ENCODE measurements at places on chromosomes 6 and 20.
A peak's percentile ranks its signal among the peaks of the same experiment; 100 is the strongest.

- no peak for DNase-seq
These were observed 106.4 kb downstream of the SOD2 start for GRCh38 chr6:159586684-159587083.

DNA sequence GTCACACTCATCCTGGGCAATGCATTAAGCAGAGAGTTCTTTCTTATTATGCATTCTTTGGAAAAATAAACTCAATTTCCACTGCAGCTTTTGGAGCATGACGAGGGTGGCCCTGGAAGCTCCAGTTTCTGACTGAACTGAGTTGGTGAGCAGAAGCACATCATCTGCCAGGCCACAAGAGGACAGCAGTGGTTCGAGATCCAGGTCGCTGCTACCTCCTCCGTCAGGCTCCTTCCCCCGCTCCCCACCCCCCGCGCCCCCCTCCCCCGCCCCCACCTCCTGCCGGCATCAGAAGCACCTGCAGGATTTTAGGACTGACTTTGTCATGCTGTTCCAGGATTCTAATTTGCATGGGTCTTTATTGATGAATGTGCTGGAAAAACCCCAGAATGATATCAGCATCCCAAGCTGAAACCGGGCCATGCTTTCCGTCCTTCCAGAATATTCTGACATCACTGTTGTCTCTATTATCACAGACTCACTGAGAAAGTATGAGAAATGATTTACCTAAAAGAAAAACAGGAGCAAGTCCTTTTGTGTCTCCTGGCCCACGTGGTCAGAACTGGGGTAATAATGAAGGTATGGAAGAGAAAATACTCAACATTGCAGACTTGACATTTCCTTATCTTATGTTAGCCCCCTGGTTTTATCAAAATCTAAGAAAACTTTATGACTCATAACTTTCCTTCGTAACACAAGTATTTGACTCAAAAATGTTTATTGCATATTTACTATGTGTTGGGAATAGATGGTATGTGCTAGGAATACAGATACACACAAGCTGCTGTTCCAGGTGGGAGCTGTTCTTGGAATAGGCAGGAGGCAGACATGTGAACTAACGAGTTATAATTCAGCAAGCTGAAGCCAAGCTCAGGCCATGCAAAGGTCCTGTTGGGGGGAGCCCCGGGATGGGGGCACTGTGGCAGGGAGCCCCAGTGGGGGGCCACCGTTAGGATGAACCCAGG, 220.2 kb upstream of the EXOC2 start:
- DNase-seq, result no peak

GRCh38 chr6:38831865-38832264, 116.8 kb downstream of the DNAH8 start:
- no peak for DNase-seq

DNA sequence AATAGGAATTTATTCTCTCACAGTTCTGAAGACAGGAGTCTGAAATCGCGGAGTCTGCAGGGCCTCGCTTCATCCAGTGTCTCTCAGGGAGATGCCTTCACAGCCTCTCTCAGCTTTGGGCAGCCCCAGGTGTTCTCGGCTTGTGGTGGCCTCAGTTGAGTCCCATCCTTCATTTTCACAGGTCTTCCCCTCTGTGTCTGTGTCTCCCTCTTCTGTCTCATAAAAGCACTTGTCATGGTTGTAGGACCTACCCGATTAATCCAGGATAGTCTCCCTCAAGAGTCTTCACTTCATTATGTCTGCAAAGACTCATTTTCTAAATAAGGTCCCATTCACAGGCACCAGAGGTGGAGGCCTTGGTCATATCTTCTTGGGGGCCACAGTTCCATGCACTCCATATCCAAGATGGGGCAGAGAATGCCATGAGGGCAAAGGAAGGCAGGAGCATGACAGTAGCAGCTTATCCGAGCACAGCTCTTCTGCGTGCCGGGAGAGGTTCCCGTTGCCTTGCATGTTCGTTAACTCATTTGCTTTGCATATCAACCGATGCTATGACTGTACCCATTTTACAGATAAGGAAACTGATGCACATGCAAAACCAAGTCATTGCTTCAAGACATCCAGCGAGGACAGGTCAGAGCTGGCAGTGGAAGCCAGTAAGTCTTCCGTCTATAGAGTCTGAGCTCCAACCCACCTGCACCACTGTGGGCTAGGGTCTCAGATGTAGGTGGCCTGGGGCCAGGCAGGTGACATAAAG, 363.8 kb upstream of the SULF2 start:
- DNase-seq, result peak; percentile 7

DNA sequence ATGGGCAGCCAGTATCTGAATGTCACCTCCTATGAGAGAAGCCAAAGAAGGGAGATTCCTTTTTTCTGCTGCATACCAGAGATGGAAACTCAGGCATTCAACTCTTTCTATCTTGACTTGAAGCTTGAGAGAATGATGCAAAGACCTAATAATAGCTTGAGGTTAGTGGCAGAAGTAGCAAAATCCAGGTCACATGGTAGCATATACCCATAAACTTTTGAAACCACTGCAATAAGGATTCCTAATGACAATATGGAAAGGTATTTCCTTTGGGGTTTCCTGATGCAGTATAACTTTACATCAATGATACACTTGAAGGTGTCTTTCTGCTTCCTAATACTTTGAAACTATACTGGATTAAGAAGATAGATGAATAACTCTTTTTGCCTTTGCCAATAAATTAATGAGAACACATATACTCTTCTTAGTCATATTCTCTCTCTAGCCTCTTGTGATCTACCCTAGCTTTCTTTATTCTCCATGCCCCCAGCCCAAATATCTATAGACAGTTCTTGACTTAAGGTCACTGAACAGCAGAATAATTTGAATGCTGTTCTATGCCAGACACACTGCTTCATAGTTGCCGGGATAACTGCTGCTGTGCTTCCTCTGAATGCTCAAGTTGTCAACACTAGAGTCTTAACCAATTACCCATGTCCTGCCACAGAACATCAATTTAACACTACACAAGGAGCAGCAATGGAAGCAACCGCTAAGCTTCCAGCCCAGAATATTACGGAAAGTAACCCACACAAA, 155.5 kb upstream of the SIM1 start:
- no peak for DNase-seq

DNA sequence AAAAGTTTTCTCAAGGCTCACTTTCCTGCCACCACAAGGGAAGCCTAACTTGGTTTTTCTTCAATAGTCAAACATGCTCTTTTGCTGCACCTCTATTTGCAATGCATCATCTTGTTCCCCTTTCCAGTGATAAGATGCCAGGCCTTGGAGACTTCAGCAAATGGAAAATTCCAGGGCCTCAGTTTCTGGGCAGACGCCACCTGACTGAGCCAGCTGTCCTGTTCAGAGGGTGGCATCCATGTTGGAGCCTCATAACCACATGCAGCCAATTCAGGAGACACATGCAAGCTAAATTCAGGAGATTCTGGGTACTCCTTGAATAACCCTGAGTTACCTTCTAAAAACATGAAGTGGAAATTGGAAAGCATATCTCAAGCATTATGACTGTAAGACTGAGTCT, 285.6 kb upstream of the RNF24 start:
- DNase-seq, result no peak

DNA sequence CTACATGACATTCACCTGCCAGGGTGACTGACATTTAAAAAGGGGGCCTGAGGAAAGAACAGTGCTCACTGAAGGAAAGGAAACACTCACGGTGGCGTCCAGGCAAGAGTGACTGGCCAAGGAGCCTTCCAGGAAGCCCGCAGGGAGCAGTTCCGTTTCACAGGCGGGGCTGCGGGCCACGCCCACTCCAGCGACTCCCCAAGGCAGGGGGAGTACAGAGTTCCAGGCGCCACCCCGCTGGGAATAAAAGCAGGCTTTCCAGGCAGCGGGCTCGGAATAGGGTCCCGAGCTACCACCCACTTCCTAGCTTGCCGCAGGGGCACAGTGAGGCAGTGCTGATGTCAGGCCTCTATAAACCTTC, 34.2 kb downstream of the PKIG start:
- no peak for DNase-seq

GRCh38 chr20:53738945-53739798, 145.5 kb upstream of the ZNF217 start:
- DNase-seq, result peak; percentile 43

GRCh38 chr6:24743265-24743943, 24.4 kb upstream of the C6orf62 start:
- no peak for DNase-seq

- DNase-seq, result no peak
These were observed 26.2 kb upstream of the LRRC1 start for GRCh38 chr6:53768636-53769035.

DNA sequence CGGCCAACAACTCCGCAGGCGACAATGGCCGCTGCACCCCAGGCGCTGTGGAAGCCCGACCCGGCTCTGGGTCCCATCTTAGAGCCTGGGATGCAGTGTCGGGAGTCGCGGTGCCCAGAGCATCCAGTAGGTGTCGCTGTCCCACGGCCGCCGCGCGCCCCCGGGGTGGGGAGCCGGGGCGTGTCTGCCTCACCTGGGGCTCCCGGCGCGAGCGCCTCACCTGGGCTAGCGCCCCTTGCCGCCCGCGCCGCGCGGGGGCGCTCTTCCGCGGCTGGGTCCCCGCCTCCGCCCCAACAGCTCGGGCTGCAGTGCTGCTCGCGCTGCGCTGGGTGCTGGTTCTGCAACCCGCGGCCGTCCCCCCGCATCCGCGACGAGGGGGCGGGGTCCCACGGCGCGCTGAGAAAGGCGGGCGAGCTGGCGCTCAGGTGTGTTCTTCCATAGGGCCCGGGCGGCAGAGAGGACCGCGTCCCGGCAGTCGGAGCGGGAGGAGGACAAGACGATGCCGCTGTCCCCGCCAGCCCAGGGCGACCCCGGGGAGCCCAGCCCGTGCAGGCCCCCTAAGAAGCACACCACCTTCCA, at the start of gene CRYBG1:
Gene CRYBG1, plus strand, starts transcription at position 308 of the 579 bp plus-strand sequence. Its CDS starts 192 bp downstream, at position 500.
- peak; percentile 38 for DNase-seq

DNA sequence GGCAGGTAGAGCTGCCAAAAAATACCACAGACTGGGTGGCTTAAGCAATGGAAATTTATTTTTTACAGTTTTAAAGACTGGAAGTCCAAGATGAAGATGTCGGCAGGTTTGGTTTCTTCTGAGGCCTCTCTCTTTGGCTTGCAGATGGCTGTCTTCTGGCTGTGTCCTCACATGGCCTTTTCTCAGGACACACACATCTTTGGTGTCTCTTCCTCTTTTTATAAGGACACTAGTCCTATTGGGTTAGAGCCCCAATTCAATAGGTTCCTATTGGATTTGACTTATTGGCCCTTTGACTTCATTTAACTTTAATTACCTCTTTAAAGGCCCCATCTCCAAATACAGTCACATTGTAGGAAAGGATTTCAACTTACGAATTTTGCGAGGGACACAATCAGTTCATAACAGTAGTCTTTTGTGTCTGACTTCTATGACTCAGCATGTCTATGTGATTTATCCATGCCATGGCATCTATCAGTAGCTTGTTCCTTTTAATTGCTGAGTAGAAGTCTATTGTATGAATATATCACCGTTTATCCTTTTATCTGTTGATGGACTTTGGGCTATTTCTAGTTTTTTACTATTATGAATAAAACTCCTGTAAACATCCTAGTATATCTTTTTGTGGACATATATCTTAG, 11.0 kb upstream of the TCP11 start:
- DNase-seq, result no peak

DNA sequence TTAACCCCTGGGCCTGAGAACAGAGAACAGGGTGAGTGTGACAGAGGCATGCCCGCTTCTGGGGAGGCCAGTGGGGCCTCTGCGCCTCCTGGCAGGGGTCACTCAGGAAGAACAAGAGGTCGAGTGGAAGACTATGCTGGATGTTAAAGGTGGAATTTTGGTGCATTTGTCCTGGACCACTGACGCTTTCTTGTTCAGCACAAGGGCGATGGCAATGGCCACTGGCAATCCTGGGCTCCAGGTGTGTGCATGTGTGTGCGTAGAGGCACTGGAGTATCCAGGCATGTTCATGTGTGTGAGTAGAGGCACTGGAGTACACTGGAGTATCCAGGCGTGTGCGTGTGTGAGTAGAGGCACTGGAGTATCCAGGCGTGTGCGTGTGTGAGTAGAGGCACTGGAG, 23.5 kb upstream of the NPBWR2 start:
- no peak for DNase-seq

GRCh38 chr6:3708540-3708939, 43.0 kb downstream of the PXDC1 start:
- no peak for DNase-seq

GRCh38 chr6:31758281-31758680, 4.2 kb upstream of the SAPCD1 start:
- no peak for DNase-seq

DNA sequence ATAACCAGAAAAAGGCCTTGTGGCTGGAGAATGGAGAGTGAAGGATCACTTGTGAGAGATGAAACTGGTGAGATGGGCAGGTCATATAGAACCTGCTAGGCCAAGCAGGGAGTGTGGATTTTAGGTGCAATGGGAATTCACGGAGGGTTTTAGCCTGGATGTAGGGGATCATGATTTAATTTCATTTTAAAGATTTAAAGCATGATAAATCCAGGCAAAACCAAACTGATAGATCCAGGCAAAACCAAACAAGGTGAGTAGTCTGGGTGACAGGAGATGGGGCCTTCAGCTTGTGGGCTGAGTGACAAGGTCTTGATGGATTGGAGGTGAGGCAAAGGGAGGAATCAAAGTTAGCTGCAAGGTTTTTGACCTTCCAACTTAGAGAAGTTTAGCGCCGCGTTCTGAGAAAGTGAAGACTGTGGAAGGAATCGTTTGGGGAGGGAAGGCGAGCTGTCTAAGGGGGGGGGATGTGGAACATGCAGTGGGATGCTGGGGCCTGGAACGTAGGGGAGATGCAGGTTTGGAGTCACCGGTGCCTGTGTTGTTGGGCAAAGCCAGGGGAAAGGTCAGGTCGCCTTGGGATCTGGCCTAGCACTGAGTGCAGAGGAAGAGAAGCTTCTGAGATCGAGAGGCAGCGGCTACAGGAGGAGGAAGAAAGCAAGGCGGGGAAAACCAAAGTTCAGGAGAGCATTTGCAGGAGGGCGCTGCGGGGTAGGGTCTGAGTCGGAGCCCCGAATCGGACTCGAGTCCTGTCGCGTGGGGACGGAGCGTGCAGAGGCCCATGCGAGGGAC, 1.3 kb upstream of the PLCG1 start:
- no peak for DNase-seq

DNA sequence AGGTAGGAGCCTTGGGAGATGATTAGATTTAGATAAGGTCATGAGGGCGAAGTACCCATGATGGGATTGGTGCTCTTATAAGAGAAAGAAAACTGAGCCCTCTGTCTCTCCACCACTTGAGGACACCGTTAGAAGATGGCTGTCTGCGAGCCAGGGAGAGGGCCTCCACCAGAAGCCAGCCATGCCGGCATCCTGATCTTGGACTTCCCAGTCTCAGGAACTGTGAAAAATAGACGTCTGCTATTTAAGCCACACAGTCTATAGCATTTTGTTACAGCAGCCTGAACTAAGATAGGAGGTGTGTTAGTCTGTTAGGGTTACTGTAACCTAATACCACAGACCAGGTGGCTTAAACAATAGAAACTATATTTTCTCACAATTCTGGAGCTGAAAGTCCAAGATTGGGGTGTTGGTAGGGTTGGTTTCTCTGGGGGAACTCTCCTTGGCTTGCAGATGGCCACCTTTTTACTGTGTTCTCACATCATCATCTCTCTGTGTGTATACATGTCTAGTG, 38.0 kb upstream of the ADGRF1 start:
- no peak for DNase-seq

GRCh38 chr6:20085817-20086216, 126.5 kb downstream of the MBOAT1 start:
- DNase-seq, result no peak

- no peak for DNase-seq
These were observed 90.1 kb downstream of the RSPH3 start for GRCh38 chr6:158909938-158910337.

GRCh38 chr20:13322198-13322597, 101.1 kb downstream of the ISM1 start:
- no peak for DNase-seq

- DNase-seq, result no peak
These were observed 68.8 kb downstream of the JAG1 start for GRCh38 chr20:10604865-10605440.

Measured in NCI-H1694 treated with DMSO at 0.1 percent for 48 hours (cell line).